ENCODE measurements at places on chromosomes 6 and 20.

GRCh38 chr6:13194852-13195251 lies 133.5 kb downstream of the TBC1D7 start:
- DNase-seq, result peak; percentile 65

DNA sequence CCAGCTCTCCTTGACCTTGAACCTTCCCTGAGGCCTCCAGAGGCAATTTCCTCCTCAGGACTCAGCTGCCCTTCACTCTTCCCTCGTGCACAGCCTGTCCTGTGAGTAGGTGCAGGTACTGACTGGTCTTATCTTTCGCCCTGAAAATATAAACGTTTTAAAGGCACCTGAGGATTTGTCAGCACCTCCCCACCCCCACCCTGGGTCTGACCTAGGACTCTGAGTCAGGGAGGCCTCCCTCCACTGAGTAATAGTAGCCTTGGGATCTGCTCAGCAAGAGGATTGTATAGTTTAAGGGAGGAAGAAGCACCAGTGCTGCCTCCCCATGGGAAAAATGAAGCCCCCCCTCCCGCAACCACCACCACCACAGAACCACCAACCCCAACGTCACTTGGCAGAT lies 54.6 kb downstream of the PPARD start:
- no peak for DNase-seq

GRCh38 chr20:46268131-46268614 lies 40.1 kb downstream of the CDH22 start:
- no peak for DNase-seq

- DNase-seq, result peak; percentile 18
Observed at GRCh38 chr6:136846046-136846445, 23.7 kb downstream of the PEX7 start.

DNA sequence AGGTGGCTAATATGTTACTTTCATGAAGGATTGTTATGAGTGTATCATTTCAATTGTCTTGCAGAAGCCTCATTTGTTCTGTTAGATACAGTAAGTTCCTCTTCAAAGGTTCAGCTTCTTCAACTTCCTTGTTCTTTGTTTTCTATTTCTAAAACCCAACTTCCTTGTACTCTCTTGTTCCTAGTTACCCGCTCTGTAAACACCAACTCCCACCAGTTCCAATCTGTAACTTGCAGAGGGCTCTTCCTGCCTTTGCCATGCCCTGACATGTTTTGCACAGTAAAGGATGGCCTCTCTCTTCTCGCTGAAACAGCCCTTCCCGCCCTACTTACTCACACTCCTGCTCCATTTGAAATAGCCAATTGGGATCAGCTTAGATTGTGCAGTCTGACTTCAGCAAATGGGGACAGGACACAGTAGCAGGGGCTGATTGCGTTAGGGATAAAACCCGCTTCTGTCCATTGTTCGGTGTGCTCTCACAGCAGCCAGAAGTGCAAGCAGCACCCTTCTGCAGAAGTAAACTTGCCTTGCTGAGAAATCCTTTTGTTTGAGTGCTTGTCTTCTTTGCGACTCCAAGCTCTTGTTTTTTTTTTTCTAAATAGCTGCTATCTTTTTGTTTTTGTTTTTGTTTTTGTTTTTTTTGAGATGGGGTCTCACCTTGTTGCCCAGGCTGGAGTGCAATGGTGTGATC lies 45.9 kb upstream of the POU5F1 start:
- peak; percentile 92 for DNase-seq

GRCh38 chr20:32742322-32743236 lies 688 bp downstream of the COMMD7 start:
- no peak for DNase-seq

DNA sequence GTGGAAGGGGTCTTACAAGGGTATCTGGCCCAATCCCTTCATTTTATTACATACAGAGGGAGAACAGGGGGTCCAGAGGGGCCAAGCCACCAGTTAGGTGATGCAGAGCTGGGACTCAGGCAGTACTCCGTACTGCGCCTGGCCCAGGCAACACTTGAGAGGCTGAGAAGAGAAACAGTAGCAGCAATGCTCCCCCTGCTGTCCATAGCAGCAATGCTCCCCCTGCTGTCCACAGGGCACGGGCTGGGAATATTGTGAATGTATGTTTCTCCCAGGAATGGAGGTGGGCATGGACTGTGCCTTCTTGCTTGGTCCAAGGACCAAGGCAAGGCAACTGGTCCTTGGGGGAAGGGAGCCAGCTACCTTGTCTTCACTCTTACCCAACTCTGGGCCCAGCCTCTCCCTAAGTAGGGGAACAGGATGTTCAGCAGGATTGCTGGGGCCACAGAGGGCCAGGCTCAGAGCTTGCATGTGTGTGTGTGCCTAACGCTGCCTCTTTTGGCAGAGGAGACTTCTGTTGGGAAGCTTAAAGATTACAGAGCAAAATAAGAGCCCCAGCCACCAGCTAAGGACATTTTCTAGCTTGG lies 14.8 kb upstream of the FAM83C start:
- peak; percentile 55 for DNase-seq

DNA sequence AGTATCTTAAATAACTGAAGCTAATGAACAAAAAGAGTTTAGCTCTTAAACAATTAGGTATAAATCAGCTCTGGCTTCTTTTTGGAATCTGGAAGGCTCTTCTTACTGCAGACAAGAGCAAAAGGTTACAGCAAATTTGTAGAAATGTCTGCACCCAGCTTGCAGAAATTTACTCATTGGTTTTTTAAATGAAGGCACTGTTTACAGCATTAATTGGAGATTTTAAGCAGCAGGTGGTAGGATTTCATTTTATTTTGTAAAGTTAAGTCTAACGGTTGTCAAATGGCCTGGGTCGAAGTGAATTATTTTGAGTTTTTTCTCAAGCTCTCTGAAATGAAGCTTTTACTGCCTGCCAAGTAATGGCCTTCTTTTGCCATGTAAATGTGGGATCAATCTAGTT lies 102.1 kb downstream of the NRSN1 start:
- no peak for DNase-seq

DNA sequence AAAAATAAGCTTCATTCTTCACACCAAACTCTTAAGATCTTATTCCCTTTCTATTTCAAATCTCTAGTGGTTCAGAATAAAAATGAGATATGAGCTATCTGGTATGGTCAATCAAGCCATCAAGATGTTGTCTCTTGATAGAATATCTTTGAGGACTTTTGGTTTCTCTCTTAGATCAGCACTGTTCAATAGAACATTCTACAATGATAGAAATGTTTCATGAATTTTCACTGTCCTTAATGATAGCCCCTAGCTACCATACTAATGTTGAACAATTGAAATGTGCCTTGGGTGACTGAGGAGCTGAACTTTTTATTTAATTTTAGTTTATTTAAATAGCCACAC lies 24.1 kb upstream of the HINT3 start:
- DNase-seq, result no peak

DNA sequence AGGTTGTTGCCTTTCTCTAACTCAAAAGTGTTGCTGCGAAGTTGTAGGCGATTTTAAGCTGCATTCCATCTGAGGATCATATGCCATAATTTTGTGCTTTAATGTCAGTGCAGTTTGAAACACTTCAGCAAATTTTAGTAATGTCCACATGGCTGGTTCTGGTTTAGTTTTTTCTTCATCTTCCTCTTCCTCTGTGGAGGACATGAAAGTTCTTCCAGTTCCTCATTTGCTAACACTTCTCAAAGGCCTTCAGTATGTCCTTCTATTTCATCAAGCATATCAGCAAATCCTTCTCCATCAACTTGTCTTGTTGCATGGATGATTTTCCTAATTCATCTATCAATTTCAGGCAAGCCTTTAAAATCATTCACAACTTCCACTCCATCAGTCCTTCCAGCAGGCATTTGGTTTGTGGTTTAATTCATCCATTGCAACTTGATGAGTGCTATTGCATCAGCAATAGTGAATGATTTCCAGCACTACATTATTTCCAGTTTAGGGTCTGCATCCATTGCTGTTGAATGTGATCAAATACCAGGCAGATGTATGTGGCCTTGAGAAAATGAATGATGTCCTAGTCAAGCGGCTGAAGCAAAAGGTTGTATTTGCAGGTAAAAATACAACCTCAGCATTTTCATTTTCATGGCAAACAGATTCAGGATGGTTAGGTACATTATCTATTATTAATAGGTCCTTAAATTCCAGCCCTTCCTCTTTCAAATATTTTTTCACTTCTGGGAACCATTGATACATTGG lies 20.2 kb downstream of the SHLD1 start:
- peak; percentile 87 for DNase-seq

- DNase-seq, result peak; percentile 44
Observed at GRCh38 chr6:11198663-11199603, 33.5 kb downstream of the NEDD9 start.

GRCh38 chr6:85579581-85579980 lies 14.1 kb downstream of the SNX14 start:
- DNase-seq, result no peak

GRCh38 chr6:124490122-124490521 lies 472.1 kb upstream of the RNF217 start:
- no peak for DNase-seq

DNA sequence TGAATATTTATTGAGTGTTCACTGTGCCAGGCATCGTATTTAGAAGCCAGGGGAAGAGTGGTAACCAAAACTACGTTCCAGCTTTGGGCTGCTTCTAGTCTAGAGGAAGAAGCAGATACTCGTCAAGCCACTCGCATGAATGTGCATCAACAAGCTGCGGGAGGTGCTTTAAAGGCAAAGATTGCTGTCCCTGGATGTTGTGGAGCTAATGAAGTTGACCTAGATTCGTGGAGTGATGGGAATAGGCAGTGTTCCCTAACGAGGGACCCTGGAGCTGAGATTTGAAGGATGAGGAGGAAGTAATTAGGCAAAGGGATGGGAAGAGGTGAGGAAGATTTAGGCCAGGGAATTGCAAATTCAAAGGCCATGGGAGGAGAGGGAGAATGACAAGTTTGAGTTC lies 118.9 kb downstream of the TMEM170B start:
- no peak for DNase-seq

GRCh38 chr6:130183271-130184222 lies 39.2 kb downstream of the SAMD3 start:
- peak; percentile 9 for DNase-seq

DNA sequence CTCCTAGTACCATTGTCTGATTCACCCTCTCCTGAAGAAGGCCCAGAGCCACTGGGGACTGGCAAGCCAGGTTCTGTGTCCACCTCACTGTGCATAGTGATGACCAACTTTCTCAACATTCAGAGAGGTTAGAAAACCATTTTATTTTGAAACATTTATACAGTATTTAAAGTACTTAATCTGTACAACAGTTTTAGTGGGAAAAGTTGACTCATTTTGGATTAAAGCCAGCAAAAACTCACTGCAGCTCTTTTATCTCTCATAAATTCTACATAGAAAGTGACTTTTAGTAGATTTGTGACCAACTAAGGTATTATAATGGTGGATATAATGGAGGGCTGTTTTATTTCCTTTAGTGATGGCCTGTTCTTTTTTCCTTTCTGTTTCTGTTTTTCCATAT lies 9.7 kb downstream of the TULP4 start:
- no peak for DNase-seq

GRCh38 chr6:44010411-44011349 lies 116.6 kb downstream of the MRPL14 start:
- peak; percentile 91 for DNase-seq

- no peak for DNase-seq
Observed at GRCh38 chr6:97023982-97024381, 99.5 kb downstream of the KLHL32 start.
